Lower lobe of right lung (tissue), 2 donors: ENCODE measurements at places on chromosomes 11 and 22. TPM values are rescaled to one million over a fixed set of nuclear protein-coding genes. Genes with fewer than 3 reads are reported as not detected.
A peak's percentile ranks its signal among the peaks of the same experiment; 100 is the strongest.

- H3K36me3 ChIP-seq = peaks cover 80% of the 10 kb centered on the region
- H3K4me1 ChIP-seq = peaks cover 24% of the 10 kb centered on the region
- DNase-seq = no peak
Measured at GRCh38 chr22:45334068-45334467, 24.3 kb downstream of the FAM118A start.

- H3K27ac ChIP-seq = no peak overlapping the region
- H3K36me3 ChIP-seq = no peaks in the 10 kb centered on the region
- no peak for DNase-seq
- H3K27me3 ChIP-seq = peaks cover 3% of the 10 kb centered on the region
Measured at GRCh38 chr22:18031695-18032454, 7.5 kb upstream of the MICAL3 start.

GRCh38 chr11:65559535-65559934, 1.4 kb upstream of the LTBP3 start:
- no peaks in the 10 kb centered on the region for H3K27me3 ChIP-seq
- H3K4me3 ChIP-seq = no peak overlapping the region
- peaks cover 58% of the 10 kb centered on the region for H3K4me1 ChIP-seq
- DNase-seq = no peak
- H3K27ac ChIP-seq = peak overlapping the region; percentile 90
- H3K36me3 ChIP-seq = no peaks in the 10 kb centered on the region

DNA sequence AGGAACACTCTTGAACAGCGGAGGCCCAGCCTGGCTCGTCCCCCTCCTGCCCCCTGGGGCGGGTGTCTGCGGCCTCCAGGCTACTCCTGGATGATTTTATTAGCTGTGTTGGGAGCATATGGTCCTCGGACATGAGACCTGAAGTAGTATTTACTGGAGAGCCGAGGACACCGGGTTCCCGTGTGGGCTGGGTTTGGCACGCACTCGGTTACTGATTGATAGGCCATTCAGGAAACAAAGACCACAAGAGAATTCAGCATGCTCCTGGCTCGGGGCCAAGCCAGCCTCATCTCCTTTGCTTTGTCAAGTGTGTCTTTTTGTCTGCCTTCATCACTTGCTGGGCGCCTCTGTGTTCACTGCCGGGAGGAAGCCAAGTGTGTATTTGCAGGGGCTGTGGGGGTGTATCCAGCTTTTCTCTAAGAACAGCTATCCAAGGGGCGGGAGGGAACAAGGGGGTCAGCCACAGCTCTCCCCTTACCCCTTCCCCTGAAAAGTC, 9.7 kb downstream of the FXYD2 start:
- no peaks in the 10 kb centered on the region for H3K36me3 ChIP-seq
- H3K27me3 ChIP-seq = no peaks in the 10 kb centered on the region
- H3K4me1 ChIP-seq = peaks cover 52% of the 10 kb centered on the region
- H3K27ac ChIP-seq = peak overlapping the region; percentile 71
- peak; percentile 82 for DNase-seq

- H3K4me1 ChIP-seq = no peaks in the 10 kb centered on the region
- no peaks in the 10 kb centered on the region for H3K27me3 ChIP-seq
- H3K27ac ChIP-seq = no peak overlapping the region
- H3K4me3 ChIP-seq = no peak overlapping the region
- H3K36me3 ChIP-seq = no peaks in the 10 kb centered on the region
Measured at GRCh38 chr11:28517621-28518020, 409.4 kb downstream of the METTL15 start.

- no peak overlapping the region for H3K4me3 ChIP-seq
- no peaks in the 10 kb centered on the region for H3K4me1 ChIP-seq
- no peak overlapping the region for H3K27ac ChIP-seq
Measured at GRCh38 chr11:91308069-91308468, 916.5 kb upstream of the FAT3 start.

GRCh38 chr11:123235656-123236261, 40.7 kb upstream of the CLMP start:
- no peak for DNase-seq
- H3K27me3 ChIP-seq = no peaks in the 10 kb centered on the region
- no peak overlapping the region for H3K4me3 ChIP-seq
- H3K27ac ChIP-seq = no peak overlapping the region
- H3K36me3 ChIP-seq = no peaks in the 10 kb centered on the region
- peaks cover 8% of the 10 kb centered on the region for H3K4me1 ChIP-seq

DNA sequence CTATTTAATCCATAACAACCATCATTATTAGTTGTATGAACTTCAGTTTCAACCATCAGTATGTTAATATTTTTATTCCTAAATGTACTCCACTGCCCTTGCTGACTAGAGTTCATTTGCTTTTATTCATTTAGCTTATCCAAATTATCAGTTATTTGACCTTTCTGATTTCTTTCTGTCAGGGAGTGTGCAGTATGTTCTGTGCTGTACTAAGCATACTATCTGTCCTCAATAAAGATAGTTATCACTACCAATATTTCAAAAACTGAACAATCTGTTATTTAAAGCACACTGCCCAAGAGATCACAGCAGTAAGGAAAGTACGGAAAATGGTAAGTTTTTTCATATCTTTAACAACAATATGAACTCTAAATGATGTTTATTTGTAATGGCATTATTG, 8.3 kb downstream of the SLC36A4 start:
- no peaks in the 10 kb centered on the region for H3K27me3 ChIP-seq
- no peak overlapping the region for H3K4me3 ChIP-seq

- peak overlapping the region; percentile 18 for H3K27ac ChIP-seq
- H3K4me3 ChIP-seq = no peak overlapping the region
- no peaks in the 10 kb centered on the region for H3K27me3 ChIP-seq
- H3K4me1 ChIP-seq = peaks cover 45% of the 10 kb centered on the region
Measured at GRCh38 chr22:25364736-25365241, 145.3 kb downstream of the CRYBB2 start.

- DNase-seq = no peak
- H3K4me3 ChIP-seq = no peak within 1 kb of the TSS
- H3K27me3 ChIP-seq = no peaks in the 10 kb centered on the region
- no peaks in the 10 kb centered on the region for H3K36me3 ChIP-seq
Measured at GRCh38 chr11:4704054-4704789, at the start of gene MMP26. Gene MMP26 (plus strand): TSS chr11:4704784.

- no peak overlapping the region for H3K27ac ChIP-seq
- H3K27me3 ChIP-seq = no peaks in the 10 kb centered on the region
- no peaks in the 10 kb centered on the region for H3K4me1 ChIP-seq
Measured at GRCh38 chr11:96869207-96869606, 479.4 kb downstream of the JRKL start.

- peak overlapping the region; percentile 2 for H3K27ac ChIP-seq
- peaks cover 5% of the 10 kb centered on the region for H3K4me1 ChIP-seq
- peak; percentile 77 for DNase-seq
- H3K27me3 ChIP-seq = no peaks in the 10 kb centered on the region
- no peaks in the 10 kb centered on the region for H3K36me3 ChIP-seq
Measured at GRCh38 chr22:39264349-39265038, 19.7 kb upstream of the PDGFB start.

GRCh38 chr11:42596576-42597145, 715.1 kb upstream of the API5 start:
- H3K36me3 ChIP-seq = no peaks in the 10 kb centered on the region
- H3K27me3 ChIP-seq = no peaks in the 10 kb centered on the region
- H3K4me3 ChIP-seq = no peak overlapping the region
- DNase-seq = no peak
- H3K27ac ChIP-seq = no peak overlapping the region
- H3K4me1 ChIP-seq = no peaks in the 10 kb centered on the region

DNA sequence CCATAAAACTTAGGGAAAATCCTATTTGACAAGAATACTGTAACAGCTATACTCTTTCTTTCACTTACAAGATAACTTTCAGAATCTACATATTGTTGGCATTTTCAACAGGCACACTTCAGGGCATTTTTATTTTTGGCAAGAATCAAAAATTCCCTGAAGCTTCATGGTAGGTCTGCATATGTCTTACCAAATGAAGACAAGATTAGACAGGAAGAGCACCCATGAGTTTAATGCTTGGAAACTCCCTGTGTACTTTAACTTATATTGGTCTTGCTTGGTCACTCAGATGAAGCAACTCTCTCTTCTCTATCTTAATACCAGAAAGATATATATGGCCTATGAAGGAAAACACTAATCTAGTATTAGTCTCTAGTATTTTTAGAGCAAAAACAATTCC, 137.7 kb downstream of the ATG16L2 start:
- H3K27ac ChIP-seq = no peak overlapping the region
- H3K36me3 ChIP-seq = no peaks in the 10 kb centered on the region
- no peak overlapping the region for H3K4me3 ChIP-seq
- peaks cover 26% of the 10 kb centered on the region for H3K4me1 ChIP-seq
- no peak for DNase-seq

DNA sequence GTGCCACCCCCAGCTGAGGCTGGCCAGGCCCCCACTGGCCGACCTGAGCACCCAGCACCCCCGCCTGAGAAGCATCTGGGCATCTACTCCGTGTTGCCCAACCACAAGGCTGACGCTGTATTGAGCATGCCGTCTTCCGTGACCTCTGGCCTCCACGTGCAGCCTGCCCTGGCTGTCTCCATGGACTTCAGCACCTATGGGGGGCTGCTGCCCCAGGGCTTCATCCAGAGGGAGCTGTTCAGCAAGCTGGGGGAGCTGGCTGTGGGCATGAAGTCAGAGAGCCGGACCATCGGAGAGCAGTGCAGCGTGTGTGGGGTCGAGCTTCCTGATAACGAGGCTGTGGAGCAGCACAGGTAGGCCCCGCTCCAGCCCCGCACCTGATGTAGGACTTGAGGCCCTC, 4.7 kb downstream of the ZBTB16 start:
- H3K4me1 ChIP-seq = peaks cover 71% of the 10 kb centered on the region
- peaks cover 64% of the 10 kb centered on the region for H3K36me3 ChIP-seq
- DNase-seq = no peak
- H3K27ac ChIP-seq = peak overlapping the region; percentile 31
- H3K4me3 ChIP-seq = peak overlapping the region; percentile 85
- H3K27me3 ChIP-seq = no peaks in the 10 kb centered on the region

DNA sequence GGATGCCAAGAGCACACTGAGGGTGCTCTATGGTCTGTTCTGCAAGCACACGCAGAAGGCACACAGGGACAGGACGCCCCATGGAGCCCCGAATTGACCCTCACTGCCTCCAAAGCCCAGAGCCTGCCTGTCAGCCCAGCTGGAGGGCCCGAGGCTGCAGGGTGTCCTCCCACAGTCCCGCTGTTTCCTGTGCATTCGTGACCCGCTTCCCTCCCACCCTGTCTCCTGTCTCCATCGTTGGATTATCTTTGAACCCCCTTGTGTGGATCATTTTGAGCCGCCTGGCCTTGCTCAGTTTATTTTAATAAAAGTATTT, 25.6 kb downstream of the PARVG start:
- peaks cover 8% of the 10 kb centered on the region for H3K36me3 ChIP-seq
- H3K27ac ChIP-seq = no peak overlapping the region
- no peaks in the 10 kb centered on the region for H3K4me1 ChIP-seq

The CARD16 gene
- total RNA-seq = 97.3 TPM

The KRTAP5-7 gene
- not detected for total RNA-seq

The CTNND1 gene
- total RNA-seq = 226 TPM

The CTSF gene
- total RNA-seq = 31.2 TPM

The C11orf21 gene
- 12.1 TPM for total RNA-seq

The OR52I1 gene
- total RNA-seq = not detected

The PDGFB gene
- total RNA-seq = 30.5 TPM
